SJCRH30 (cell line): ENCODE measurements at places on chromosomes 7 and 10. TPM values are rescaled to one million over a fixed set of nuclear protein-coding genes. Genes with fewer than 3 reads are reported as not detected.
A peak's percentile ranks its signal among the peaks of the same experiment; 100 is the strongest.

DNA sequence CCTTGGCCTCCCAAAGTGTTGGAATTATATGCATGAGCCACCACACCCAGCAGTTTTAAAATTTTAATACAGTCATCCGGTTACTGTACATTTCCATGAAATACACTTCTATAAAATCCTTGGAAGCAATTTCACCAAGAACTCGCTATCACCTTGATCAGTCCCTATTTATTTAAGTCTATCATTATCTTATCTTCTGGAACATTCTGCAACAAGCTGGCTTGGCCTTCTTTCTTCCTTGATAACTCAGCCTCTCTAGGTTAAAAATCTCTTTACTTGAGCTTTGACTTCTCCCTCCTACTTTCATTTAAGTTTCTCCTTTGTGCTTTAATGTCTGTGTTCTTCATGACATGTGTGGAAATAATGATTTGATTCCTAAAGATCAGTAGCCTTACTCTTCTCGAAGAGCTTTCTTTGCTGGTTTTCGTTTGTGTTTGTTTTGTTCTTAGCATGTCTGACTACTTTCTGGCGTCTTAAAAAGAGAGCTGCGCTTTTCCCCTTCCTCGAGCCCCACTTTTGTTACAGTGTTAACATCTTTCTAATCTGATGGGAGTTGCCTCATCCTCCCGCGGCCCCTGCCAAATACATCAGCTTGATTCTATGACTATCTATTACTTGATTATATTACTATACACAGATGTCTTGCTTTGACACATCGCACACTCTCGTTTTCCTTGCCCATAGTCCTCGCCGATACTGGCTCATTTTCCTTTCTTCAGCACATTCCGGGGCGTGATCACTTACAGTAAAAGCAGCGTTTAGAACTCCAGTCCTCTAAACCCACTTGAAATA is 11.1 kb upstream of the CALML5 start:
- no peak for DNase-seq

DNA sequence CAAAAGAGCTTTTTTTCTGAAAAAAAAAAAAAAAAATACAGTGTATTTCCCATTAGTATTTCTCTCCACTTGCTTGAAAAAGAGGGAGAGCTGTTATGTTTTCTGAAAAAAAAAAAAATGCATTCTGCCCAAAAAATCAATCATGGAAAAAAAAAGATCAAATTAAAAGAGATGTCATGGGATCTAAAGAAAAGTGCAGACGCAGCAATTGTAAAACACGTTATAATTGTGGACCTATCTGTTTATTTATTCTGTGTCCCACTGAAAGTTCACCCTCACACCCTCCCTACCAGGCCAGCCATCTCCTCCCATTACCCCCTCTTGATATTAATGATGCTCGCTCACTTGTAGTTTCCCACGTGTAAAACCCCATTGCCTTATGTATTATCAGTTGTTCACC is 674.0 kb upstream of the C7orf33 start:
- DNase-seq: no peak

DNA sequence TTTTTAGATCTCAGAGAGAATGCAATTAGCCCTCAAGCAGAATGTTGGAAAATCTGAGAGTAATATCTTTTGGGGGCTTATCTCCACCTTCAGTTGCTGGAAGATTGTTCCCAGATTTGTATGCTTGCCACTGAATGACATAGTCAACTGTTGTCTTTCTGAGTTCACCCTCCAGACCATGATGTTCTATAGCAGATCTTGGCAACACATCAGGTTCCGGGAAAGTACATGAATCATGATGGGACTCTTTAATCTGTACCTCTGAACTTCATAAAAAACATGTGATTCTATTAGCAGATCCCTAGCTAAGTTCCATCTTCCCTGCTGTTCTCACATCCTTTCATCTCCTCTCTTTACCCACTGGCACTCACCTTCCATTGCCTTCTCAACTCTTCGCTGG is 68.9 kb downstream of the PLCE1 start:
- no peak for DNase-seq

GRCh38 chr10:47311932-47312662 is 10.2 kb upstream of the GDF2 start:
- peak; percentile 66 for DNase-seq

GRCh38 chr7:121394709-121395140 is 1.4 kb downstream of the FAM3C start:
- DNase-seq: no peak

DNA sequence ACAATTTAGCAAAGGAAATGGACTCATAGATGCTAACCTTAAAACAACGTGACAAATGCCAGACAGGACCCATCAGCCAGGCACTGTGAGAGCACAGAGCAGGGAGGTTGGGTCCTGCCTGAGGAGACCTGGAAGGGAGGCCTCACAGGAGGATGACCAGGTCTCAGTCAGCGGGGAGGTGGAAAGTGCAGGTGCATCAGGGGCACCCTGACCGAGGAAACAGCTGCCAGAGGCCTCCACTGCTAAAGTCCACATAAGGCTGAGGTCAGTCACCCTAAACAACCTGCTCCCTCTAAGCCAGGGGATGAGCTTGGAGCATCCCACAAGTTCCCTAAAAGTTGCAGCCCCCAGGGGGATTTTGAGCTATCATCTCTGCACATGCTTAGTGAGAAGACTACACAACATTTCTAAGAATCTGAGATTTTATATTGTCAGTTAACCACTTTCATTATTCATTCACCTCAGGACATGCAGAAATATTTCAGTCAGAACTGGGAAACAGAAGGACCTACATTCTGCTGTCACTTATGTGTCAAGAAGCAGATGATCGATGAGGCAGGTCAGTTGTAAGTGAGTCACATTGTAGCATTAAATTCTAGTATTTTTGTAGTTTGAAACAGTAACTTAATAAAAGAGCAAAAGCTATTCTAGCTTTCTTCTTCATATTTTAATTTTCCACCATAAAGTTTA is 157.6 kb upstream of the LANCL2 start:
- DNase-seq: no peak

- DNase-seq: no peak
Observed at GRCh38 chr10:87551326-87551725, 46.6 kb downstream of the MINPP1 start.

GRCh38 chr10:114163062-114163461 is 10.9 kb downstream of the CCDC186 start:
- no peak for DNase-seq

DNA sequence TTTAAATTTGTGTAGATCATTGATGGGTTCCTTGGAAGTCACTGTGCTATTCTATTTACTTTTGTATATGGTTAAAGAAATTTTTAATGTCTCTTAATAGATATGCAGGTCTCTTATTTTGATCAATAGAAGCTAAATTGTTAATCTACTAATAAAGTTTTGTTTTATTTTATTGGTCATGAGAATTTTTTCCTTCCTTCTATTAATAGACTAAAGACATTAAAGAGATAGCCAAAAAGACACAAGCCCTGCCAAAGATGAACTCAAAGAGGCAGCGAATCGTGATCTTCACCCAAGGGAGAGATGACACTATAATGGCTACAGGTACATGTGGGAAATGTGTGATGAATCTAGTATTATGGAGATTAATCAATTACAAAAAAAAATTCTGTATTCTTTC is 226.2 kb upstream of the KAT6B start:
- no peak for DNase-seq

CEP55 gene
- total RNA-seq: 43.2 and 49.4 TPM in 2 replicates

IGFBP1 gene
- not detected in 2 replicates for total RNA-seq
